Globus pallidus (tissue), 1 donor: ENCODE measurements at places on chromosomes 7 and 10.

- no peak for DNase-seq
These were observed 372.3 kb upstream of the MYO3A start for GRCh38 chr10:25561758-25562157.

GRCh38 chr10:7541137-7542087 lies 125.4 kb downstream of the ITIH5 start:
- DNase-seq = no peak

DNA sequence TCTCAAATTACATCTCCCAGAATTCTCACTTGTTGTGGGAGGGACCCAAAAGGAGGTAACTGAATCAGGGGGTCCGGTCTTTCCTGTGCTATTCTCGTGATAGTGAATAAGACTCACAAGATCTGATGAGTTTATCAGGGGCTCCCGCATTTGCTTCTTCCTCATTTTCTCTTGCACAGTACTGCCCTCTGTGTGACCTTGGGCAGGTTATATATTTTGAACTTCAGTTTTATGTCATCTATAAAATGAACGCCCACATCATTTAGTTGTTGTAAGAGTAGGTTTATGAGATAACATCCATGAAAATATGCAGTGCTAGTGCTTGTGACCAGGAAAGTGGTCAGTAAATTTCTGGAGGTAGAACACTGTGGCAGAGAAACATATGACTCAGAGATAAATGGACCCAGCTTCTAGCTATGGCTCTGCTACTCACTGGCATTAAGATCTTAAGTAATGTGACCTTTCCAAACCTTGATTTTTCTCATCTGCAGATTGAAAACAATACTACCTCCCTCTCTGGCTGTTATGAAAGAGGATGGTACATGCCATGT lies 44.3 kb downstream of the SCRN1 start:
- DNase-seq = no peak

GRCh38 chr10:78353636-78354035 lies 320.0 kb downstream of the RPS24 start:
- DNase-seq = no peak

- DNase-seq = no peak
These were observed 103.6 kb downstream of the BTAF1 start for GRCh38 chr10:92027141-92027540.

DNA sequence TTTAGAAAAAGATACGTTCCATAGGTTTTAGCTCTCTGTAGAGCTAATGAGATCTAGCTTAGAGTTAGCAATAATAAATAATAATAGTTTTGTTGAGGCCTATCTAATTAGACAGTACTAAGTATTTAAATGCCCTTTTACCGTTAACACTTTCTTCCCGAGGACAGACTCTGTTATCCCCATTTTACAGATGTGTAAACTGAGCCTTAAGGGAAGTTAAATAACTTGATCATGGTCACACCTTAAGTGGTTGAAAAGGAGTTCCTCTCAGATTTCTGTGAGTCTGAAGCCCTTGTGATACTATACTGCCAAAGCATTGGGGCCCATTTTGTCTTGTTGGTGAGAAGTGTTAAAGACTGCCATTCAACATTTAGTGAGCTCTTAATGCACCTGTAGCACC lies 61.6 kb downstream of the CYP51A1 start:
- DNase-seq = no peak

DNA sequence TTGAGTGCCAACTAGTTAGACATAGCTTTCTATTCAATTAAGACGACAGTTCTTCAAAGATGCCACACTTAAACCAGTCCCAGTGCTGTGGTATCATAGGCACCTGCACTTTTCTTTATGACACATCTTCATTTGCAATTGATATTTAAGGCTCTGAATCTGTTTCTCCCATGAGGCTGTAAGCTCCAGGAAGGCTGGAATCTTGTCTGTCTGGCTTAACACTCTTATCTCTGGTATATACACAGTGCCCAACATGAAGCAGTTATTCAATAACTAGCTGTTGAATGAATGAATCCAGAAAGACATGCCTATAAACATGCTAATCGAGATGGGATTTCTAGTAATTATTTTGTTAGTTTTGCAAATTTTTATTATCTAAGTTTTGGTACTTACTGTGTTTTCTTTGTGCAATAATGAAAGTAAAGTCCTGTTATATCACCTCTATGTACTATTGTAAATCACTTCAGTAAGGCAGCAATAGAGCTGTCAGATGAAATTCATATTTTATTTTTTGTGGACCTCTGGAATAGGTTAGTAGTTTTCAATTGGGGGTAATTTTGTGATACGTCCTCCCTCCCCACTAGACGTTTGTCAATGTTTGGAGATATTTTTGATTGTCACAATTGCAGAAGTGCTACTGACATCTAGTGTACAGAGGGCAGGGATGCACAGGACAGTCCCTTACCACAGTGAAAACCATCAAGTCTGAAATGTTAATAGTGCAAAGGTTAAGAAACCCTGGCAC lies 51.3 kb upstream of the STEAP4 start:
- no peak for DNase-seq

DNA sequence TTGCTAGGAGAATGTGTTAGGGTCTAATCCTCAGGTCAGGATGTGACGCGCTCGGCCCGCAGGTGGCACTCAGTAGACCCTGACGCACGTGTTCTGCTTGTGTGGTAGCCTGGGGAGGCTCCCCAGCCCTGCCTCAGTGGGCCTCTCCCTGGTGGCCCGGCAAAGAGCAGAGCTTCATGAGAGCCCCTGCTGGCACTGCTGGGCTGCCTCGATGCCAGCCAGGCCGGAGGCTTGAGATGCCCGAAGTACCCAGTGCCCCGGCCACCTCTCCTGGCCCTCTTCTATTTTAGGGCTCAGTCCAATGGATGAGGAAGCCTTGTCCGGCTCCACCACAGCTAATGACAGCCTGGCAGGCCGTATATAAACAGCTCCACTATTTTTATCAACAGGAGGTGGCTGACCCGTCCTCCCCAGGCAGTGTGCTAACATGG lies 42.0 kb downstream of the PRF1 start:
- DNase-seq = no peak

GRCh38 chr10:107232013-107232412 lies 67.5 kb upstream of the SORCS1 start:
- DNase-seq = no peak

- DNase-seq = no peak
These were observed 65.6 kb downstream of the SH3PXD2A start for GRCh38 chr10:103789771-103790201.

- peak; percentile 49 for DNase-seq
These were observed 65.5 kb downstream of the MKX start for GRCh38 chr10:27680006-27680557.

DNA sequence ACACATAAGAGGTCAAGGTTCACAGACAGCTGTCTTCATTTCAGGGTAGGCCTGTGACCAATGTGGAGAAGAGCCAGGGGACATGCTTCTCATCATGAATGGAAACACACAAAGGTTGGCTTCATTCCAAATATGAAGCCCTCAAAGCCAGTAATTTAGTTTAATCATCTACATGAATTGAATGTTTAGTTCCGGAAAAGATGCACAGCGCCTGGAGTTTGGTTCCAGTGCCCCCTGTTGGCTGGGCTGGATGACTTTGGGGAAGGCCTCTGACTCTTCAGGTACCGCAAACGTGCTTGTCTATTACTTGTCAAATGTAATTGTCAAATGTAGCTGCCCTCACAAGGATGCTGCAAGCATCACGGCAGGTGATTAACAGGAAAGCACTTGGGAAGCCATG lies 130.7 kb downstream of the ADRA2A start:
- DNase-seq = no peak

- DNase-seq = peak; percentile 63
These were observed 682.8 kb downstream of the MAGI2 start for GRCh38 chr7:78770422-78771410.

DNA sequence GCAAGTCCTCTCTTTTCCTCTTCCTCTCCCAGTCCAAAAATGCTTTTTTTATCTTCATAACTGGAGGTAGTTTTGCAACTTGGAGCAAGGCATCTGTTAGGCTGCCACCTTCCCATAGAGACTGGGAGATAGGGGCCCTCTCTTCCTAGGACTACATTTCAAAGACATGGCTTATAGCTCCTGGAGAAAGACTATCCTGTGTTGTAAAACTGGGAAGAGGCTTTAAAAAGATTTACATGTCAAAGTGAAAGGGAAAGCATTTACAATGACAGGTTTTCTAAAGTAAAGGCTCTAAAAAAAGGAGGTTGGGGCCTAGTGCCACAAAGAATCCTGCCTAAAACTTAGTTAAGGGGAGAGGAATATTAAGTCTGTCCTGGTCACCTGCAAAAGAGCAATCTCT lies 82.2 kb upstream of the SEMA3E start:
- DNase-seq = no peak

DNA sequence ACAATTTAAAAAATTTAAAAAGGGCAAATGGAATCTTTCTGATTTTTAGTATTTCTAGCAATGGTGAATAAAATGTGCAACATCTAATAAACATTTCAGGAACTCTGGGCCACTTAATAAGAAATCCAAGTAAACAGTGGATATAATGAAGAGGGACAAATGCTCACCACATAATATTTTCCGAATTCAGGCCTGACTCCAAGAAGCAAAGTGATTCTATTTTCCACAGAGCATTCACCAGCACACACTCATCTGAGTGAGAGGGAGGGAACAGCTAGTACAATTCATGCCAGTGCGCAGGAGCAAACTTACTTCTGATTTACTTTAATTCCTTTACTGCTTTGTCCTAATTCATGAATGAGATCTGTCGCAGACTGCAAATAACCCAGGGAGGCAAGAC lies 10.1 kb downstream of the NPVF start:
- no peak for DNase-seq

DNA sequence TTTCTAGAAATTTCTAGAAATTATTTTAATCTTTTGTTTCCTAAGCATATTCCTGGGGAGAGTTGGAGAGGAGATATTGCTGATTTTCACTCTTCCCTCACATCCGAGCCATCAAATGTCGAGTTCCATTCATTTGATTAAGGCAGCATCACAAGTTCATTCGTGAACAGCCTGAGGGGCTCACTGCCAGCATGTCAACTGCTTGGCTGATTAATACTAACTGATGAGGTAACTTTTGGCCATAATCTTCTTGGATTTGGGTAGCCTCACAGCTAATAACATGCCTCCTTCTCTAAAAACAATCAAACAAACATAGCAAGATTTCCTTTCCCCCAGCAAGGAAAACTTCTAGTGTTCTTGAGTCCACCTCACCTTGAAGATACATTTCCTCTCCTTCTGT lies 87.1 kb upstream of the AFAP1L2 start:
- no peak for DNase-seq

DNA sequence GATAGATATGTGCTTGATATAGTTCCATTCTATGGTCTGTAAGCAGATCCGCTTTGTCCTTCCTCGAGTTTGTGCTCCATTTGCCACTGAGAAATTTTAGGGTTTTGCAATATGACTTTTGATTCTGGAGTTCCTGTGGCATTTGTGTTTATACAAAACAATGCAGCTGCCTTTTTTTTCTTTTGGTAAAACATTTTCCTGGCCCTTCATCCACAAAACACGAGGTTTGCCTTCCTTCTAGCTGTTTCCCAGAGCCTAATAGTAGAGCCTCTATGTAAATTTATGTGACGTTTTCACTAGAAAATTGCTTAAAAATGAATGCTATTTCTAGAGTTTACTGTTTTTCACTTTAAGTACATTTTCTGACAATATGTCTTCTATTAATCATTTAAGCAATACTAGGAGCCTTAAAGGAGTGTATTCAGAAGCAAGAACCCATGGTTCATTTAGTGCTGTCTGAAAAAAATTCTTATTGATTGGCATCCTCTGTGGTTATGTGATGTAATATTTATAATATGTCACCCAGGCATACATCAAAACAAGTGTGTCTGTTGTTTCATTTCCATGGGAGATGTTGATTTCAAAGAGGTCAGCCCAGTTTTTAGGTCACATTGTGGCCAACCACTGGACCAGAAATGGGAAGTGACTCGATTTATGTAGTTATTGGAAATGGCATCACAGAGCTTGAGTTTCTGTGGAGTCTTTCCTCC lies 618.3 kb downstream of the LRMDA start:
- no peak for DNase-seq

DNA sequence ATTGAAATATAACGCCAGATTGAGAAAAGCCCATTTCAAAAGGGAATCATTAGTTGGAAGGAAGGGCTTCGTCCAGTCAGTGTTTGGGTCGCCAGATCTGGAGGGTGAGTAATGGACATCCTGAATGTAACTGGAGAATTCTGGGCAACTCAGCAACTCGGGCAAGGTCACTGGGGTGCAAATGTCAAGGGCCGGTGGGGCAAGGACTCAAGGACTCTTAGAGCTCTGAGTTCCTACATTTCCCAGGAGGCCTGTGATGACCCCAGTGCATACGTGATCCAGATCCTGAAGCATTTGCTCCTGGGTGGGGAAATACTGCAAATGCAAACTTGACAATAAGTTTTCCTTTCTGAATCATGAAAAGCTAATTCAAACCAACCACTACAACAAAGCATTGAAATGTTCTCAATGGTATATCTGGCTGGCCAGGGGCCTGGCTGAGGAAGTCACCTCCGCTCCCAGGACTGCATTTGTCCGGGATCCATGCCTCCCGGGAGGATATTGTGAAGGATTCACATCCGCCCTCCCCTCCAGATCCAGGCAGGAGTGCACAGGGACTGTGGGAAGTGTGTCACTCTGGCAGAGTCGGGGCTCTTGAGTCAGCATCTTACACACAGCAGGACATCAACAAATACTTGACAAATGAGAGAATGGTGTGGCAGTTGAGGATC lies 164.0 kb downstream of the FANK1 start:
- no peak for DNase-seq

GRCh38 chr10:1308962-1309616 lies 252.9 kb downstream of the WDR37 start:
- no peak for DNase-seq

GRCh38 chr7:157397036-157397720 lies 60.4 kb downstream of the DNAJB6 start:
- DNase-seq = no peak

GRCh38 chr7:117737926-117738325 lies 135.3 kb downstream of the CTTNBP2 start:
- peak; percentile 84 for DNase-seq

DNA sequence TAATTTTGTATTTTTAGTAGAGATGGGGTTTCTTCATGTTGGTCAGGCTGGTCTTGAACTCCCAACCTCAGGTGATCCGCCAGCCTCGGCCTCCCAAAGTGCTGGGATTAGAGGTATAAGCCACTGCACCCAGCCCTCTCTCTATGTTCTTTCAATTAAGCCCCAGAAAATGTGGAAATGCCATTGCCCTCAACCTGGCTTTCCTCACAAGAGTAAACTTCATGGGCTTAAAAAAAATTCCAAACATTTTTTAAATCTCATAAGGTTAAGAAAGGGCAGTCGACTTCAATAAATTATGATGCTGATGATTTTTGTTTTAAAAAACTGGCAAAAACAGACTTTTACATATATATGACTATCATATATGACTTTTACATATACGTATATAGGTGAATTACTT lies 107.6 kb downstream of the TES start:
- DNase-seq = no peak

DNA sequence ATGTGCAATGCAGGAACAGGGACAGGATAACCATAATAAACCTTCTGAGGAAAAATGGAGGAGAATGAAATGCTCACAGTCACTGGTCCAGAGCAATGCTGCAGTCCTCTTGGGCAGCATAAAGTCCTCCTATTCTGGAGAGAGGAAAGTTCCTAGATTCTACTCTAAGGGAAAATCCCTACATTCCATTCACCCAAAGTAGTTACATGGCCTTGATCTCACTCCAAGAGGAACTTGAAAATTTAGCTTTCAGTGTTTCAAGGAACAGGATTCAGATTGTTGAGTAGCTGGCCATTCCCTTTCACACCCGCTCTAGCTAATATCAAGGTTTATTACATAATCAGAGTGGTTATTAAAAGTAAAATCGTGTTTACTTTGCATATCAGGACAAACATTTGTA lies 168.3 kb downstream of the CHRM2 start:
- no peak for DNase-seq
